Upper lobe of right lung (tissue), 1 donor: ENCODE measurements at places on chromosomes 6 and 20. TPM values are rescaled to one million over a fixed set of nuclear protein-coding genes. Genes with fewer than 3 reads are reported as not detected.

Gene MAK
- total RNA-seq: 0.29 TPM

Gene OR2J3
- total RNA-seq: not detected

Gene AGER
- total RNA-seq: 1,590 TPM

Gene PSMB9
- 47.2 TPM for total RNA-seq

DNA sequence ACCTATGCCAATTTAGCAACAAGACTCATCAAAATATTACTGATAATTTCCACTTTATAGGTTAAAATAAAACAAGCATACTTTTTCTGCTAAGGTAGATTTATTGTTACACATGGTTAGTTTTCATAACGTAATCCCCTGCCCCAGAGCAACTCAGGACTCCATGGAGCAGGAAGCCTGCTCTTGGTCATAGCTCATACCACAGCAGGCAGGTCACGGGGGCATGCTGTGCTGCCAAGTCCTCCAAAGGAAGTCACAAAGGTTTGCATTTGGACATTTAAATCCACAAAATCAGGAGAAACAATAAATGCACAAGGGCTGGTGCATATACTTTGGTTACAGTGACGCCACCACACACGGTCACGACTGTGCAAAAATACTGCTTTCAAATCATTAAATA is 12.5 kb downstream of the GZF1 start:
- no peaks in the 10 kb centered on the region for H3K4me1 ChIP-seq
- no peak overlapping the region for H3K27ac ChIP-seq

GRCh38 chr20:56392881-56393482 is 537 bp downstream of the CSTF1 start:
- peak overlapping the region; percentile 58 for H3K4me3 ChIP-seq
- no peak for DNase-seq
- peaks cover 28% of the 10 kb centered on the region for H3K36me3 ChIP-seq
- no peaks in the 10 kb centered on the region for H3K27me3 ChIP-seq
- peak overlapping the region; percentile 81 for H3K27ac ChIP-seq

DNA sequence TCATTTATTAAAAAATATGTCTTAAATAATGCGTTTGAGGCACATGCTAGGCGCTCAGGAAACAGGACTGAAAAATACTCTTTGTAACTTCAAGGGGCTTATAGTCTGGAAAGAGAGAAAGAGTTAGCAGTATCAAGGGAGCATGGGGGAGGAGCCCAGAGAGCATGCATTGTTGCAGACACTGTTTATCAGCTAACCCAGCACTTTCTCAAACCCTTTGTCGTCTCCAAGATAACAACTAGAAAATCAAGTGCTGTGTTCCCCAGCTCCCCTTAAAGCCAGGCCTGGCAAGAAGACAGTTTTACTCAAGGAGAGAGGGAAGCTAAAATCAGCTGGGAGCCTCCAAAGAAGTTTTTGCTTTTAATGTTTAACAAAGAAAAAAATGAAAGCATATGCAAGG is 98.4 kb downstream of the PERP start:
- H3K4me1 ChIP-seq: no peaks in the 10 kb centered on the region
- H3K27ac ChIP-seq: no peak overlapping the region
- H3K36me3 ChIP-seq: no peaks in the 10 kb centered on the region
- H3K4me3 ChIP-seq: no peak overlapping the region
- no peaks in the 10 kb centered on the region for H3K27me3 ChIP-seq

- H3K36me3 ChIP-seq: no peaks in the 10 kb centered on the region
- no peaks in the 10 kb centered on the region for H3K4me1 ChIP-seq
- H3K27me3 ChIP-seq: no peaks in the 10 kb centered on the region
- H3K4me3 ChIP-seq: no peak overlapping the region
Measured at GRCh38 chr20:9367746-9368145, 146.6 kb upstream of the LAMP5 start.

DNA sequence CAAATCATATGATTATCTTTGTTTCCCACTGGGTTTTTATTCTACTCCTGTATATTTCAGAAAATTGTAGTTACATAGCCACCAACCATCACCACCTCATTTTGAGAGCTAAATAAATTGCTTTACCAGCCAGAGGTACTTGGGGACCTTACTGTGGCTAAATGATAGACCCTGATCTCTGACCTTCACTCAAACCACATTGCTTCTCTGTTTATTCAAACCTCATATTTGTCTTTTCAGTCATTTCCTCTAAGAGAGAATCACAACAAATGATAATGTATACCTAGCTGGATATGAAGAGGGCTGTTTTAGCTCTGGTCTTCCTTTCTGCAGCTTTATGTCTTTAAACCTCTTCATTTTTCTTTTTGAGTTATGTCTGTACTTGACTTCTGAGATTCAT is 142.8 kb downstream of the ADGB start:
- DNase-seq: no peak
- H3K4me1 ChIP-seq: no peaks in the 10 kb centered on the region
- no peak overlapping the region for H3K27ac ChIP-seq
- H3K36me3 ChIP-seq: no peaks in the 10 kb centered on the region
- H3K27me3 ChIP-seq: no peaks in the 10 kb centered on the region

GRCh38 chr6:32845384-32845884 is 1.6 kb upstream of the PSMB8 start:
- DNase-seq: no peak
- peaks cover 71% of the 10 kb centered on the region for H3K36me3 ChIP-seq
- peak overlapping the region; percentile 94 for H3K4me3 ChIP-seq

DNA sequence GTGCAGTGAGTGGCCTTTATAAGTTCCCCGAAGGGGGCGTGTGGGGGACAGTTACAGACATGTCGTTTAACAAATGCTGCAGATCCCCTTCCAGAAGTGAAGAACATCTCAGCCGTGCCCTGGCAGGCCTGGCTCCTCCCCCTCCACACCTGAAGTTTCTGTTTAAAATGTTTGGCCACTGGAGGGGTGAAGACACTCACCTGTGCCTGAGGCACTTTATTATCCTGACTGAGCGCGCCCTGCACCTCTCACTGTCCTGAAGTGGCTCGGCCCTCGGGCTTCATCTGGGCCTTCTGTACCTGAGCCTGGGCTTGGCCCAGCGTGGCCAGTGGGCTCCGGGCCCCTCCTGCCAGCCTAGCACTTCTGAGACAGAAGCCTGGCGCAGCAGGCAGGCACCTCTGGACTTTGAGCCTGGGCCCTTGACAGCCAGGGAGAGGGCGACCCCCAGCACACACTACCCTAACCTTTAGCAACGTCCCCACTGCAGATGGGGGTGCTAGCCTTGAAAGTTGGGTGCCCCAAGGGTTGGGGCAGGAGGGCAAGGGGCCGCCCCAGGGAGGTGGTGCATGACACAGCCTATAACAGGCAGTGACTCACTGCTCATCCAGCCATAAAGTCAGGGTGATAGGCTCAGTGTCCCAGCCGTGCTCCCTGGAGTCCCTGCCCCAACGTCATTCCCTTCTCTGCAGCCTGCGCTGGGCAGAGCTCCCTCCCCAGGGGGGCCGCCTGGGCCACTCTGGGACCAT is 13.6 kb upstream of the GATA5 start:
- no peak overlapping the region for H3K27ac ChIP-seq
- H3K36me3 ChIP-seq: no peaks in the 10 kb centered on the region
- peaks cover 5% of the 10 kb centered on the region for H3K4me1 ChIP-seq
- H3K4me3 ChIP-seq: no peak overlapping the region
- peaks cover 36% of the 10 kb centered on the region for H3K27me3 ChIP-seq
- no peak for DNase-seq

DNA sequence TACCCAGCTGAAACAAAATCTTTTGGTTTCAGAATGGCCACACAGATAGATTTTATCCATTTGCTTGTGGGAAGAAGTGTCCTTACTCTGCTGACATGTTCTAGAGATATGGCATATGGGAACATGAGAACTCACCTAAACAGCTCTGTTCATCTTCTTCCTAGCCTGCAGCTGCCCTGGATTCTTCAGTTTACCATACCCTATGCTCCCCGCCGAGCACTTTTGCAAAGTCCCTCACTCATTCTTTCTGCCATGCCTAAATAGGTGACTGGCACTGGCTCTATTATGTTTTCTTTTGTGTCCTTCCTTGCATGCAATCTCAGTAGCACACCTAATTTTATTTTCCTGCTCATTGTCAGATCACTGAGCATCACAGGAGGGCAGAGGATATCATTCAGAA is 293.7 kb upstream of the RSPO3 start:
- no peaks in the 10 kb centered on the region for H3K27me3 ChIP-seq
- no peaks in the 10 kb centered on the region for H3K36me3 ChIP-seq
- DNase-seq: no peak
- no peaks in the 10 kb centered on the region for H3K4me1 ChIP-seq
- no peak overlapping the region for H3K27ac ChIP-seq

- H3K4me3 ChIP-seq: peak overlapping the region; percentile 80
- H3K27ac ChIP-seq: peak overlapping the region; percentile 95
- peaks cover 7% of the 10 kb centered on the region for H3K4me1 ChIP-seq
- peak; percentile 92 for DNase-seq
- no peaks in the 10 kb centered on the region for H3K27me3 ChIP-seq
- no peaks in the 10 kb centered on the region for H3K36me3 ChIP-seq
Measured at GRCh38 chr20:41692479-41693135, 74.4 kb upstream of the CHD6 start.

DNA sequence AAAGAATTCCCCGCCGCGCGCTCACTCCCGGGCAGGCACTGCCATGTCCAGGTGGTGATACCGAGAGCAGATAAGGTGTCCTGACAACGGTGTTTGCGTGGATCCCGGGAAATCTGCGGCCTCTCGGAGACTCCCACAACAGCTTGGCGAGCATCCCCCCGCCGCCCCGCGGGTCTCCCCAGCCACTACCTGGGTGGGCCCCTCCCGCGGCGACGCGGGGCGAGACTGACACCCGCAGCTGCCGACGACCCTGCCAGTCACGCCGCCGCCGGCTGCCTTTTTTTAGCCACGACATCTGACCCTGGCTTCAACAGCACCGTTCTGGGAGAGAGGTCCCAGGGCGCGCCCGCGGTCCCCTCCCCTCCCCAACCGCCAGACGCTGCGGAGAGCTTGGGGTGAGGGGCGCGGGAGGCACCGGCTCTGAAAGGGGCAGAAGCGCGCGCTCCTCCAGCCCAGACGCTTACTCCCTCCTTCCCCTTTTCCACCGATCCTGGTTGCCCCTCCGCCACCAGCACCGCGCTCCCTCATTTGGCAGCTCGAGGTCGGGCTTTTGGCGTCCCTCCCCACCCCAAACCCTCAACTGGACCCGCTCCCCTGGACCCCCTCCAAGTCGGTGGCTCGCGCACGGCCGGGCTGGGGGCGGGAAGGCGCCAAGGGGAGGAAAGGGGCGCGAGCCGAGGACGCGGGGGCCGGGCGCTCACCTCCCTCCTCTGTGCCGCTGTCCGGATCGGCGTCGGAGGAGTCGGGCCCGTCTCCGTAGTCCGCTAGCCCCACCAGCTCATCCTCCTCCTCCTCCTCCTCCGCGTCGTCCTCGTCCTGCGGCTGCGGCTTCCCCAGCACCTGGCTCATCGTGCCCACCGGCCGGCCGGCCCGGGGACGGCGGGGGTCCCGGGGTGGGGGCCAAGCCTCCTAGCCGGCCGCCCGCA is 665 bp downstream of the RRAGD start:
- DNase-seq: peak; percentile 79
- H3K4me1 ChIP-seq: peaks cover 3% of the 10 kb centered on the region
- no peaks in the 10 kb centered on the region for H3K27me3 ChIP-seq
- peak overlapping the region; percentile 77 for H3K27ac ChIP-seq
- H3K36me3 ChIP-seq: no peaks in the 10 kb centered on the region

GRCh38 chr20:30488941-30489613 is 768.4 kb upstream of the DEFB115 start:
- DNase-seq: no peak
- H3K4me1 ChIP-seq: no peaks in the 10 kb centered on the region
- H3K36me3 ChIP-seq: no peaks in the 10 kb centered on the region
- H3K27me3 ChIP-seq: peaks cover 9% of the 10 kb centered on the region
- no peak overlapping the region for H3K4me3 ChIP-seq

DNA sequence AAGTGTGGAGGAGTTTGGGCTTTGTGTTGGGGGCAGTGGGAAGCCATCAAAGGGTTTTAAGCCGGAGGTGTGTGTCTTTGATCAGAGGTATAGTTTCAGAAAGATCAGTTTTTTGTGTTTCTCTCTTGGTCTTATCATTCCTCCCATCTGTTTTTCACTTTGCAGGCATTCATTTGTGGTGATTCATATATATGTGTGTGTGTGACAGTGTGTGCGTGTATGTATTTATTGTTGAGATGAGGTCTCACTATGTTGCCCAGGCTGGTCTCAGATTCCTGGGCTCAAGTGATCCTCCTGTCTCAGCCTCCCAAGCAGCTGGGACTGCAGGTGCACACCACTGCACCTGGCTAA is 11.1 kb upstream of the SERINC3 start:
- peaks cover 23% of the 10 kb centered on the region for H3K4me1 ChIP-seq
- H3K27ac ChIP-seq: peak overlapping the region; percentile 83
- no peaks in the 10 kb centered on the region for H3K36me3 ChIP-seq
- H3K4me3 ChIP-seq: peak overlapping the region; percentile 78
- no peak for DNase-seq
- H3K27me3 ChIP-seq: no peaks in the 10 kb centered on the region

GRCh38 chr6:5854899-5855298 is 151.8 kb downstream of the NRN1 start:
- H3K36me3 ChIP-seq: no peaks in the 10 kb centered on the region
- no peak for DNase-seq
- no peaks in the 10 kb centered on the region for H3K4me1 ChIP-seq
- no peaks in the 10 kb centered on the region for H3K27me3 ChIP-seq

- no peaks in the 10 kb centered on the region for H3K36me3 ChIP-seq
- no peaks in the 10 kb centered on the region for H3K27me3 ChIP-seq
- H3K4me3 ChIP-seq: peak within 1 kb of the TSS; percentile 71
- DNase-seq: peak; percentile 83
- H3K4me1 ChIP-seq: peaks cover 22% of the 10 kb centered on the region
- peak within 1 kb of the TSS; percentile 96 for H3K27ac ChIP-seq
Measured at GRCh38 chr6:148342350-148343046, at the start of gene SASH1. SASH1 (plus strand) TSS chr6:148342838; CDS start chr6:148343068, 230 bp downstream.

- no peak overlapping the region for H3K4me3 ChIP-seq
- H3K4me1 ChIP-seq: peaks cover 7% of the 10 kb centered on the region
- no peak for DNase-seq
- H3K27ac ChIP-seq: no peak overlapping the region
Measured at GRCh38 chr6:30951907-30952469, 11.2 kb downstream of the MUCL3 start.

DNA sequence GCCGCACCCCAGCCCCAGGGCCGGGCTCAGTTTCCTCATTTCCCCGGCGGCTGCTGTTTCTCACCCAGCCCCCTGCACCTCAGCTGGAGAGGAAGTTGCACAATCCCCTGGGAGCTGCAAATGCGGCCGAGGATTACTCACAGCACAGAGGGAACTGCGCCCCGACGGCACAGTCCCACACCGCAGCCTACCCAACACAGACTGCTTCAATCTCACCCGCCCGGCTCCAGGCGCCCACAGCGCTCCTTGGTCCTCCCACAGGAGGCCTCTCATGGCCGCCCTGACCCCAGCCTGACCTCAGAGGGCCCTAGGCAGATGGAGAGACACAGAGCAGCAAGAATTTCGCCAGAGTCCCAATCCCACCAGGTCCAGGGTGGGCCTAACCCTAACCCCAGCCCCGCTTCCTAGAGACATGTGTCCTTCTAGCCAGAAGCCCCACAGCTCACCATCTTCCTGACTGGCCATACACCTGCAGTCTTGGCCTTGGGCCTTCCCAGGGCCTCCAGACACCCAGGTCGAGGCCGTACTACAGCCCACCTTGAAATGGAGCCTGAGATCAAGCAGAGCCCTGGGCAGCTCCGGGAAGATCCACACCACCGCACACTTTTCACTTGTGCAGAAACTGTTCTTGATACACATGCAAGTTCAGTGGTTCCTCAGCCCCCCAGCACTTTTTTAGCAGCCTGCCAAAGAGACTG is 11.7 kb downstream of the TFEB start:
- no peak overlapping the region for H3K4me3 ChIP-seq
- DNase-seq: peak; percentile 93
- H3K36me3 ChIP-seq: no peaks in the 10 kb centered on the region
- no peaks in the 10 kb centered on the region for H3K27me3 ChIP-seq
- H3K4me1 ChIP-seq: peaks cover 44% of the 10 kb centered on the region
- H3K27ac ChIP-seq: peak overlapping the region; percentile 77

GRCh38 chr6:75893058-75893775 is 144.2 kb downstream of the MYO6 start:
- peaks cover 26% of the 10 kb centered on the region for H3K36me3 ChIP-seq
- H3K27ac ChIP-seq: no peak overlapping the region
- no peaks in the 10 kb centered on the region for H3K4me1 ChIP-seq
- DNase-seq: no peak
